CD8-positive, alpha-beta memory T cell (primary cell): ENCODE measurements at places on chromosomes 1 and 21. TPM values are rescaled to one million over a fixed set of nuclear protein-coding genes. Genes with fewer than 3 reads are reported as not detected.

DNA sequence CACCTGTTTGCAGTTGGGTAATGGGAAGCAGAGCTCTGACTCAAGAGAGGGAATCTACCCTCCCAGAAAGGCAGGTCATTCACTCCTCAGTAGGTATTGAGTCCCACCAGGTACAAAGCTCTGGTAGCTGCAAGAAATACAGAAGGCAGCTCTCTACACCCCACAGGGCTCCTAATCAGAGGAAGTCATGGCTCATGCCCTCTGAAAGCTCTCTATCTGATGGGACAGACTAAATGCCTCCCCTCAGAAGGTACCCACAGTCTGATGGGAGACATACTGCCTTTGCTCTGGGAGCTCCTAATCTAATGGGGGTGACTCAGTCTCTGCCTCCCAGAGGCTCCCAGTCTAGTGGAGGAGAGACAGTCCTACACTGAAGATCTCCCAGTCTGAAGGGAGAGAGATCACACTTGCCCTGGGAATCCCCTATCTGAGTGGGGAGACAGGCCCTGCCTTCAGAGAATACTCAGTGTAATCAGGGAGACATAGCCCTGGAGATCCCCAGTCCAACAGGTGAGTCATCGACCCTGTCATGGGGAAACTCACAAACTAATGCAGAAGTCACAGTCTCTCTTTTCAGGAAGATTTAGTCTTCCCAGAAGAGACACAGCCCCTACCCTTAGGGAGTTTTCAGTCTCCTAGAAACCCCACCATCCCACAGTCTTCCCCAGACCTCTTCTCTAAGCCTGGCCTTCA, 23.7 kb downstream of the CAMK1G start:
- DNase-seq: no peak

DNA sequence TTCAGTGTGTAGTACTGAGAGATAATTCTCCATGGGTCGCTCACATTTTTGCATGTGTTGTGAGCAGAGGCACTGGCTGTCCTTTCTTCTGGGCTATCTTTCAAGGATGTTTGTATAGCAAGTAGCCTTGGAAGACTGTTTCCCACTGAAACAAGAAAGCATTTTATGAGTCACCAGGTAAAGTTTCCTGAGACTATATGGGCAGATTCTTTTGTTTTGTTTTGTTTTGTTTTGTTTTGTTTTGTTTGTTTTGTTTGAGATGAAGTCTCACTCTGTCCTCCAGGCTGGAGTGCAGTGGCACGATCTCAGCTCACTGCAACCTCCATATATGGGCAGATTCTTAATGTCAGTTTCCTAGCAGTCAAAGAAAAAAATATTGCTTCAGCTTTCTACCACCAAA, 912.6 kb downstream of the TTLL7 start:
- no peak for DNase-seq

GRCh38 chr1:66523562-66523961, 10.4 kb upstream of the SGIP1 start:
- DNase-seq: no peak

- no peak for DNase-seq
Observed at GRCh38 chr1:112268408-112268807, 127.6 kb upstream of the CTTNBP2NL start.

DNA sequence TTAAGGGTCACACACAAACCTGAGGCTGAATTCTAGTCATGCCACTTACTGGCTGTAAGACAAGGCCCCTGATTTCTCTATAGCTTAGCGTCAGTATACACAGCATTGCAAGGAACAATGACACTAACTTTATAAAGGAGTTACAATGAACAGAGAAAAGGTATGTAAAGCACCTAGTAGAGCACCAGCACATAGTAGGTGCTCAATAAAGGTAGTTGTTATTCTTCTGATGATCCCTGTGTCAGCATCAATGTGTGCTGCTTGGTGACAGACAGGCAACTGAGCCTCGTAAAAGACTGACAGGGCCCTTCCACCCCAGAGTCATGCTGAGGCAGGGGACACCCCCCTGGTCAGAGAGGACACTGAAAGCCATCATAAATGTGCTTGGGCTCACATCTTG, 43.2 kb downstream of the GRHL3 start:
- DNase-seq: no peak

- DNase-seq: no peak
Observed at GRCh38 chr1:25676488-25676887, 59.9 kb downstream of the MAN1C1 start.

DNA sequence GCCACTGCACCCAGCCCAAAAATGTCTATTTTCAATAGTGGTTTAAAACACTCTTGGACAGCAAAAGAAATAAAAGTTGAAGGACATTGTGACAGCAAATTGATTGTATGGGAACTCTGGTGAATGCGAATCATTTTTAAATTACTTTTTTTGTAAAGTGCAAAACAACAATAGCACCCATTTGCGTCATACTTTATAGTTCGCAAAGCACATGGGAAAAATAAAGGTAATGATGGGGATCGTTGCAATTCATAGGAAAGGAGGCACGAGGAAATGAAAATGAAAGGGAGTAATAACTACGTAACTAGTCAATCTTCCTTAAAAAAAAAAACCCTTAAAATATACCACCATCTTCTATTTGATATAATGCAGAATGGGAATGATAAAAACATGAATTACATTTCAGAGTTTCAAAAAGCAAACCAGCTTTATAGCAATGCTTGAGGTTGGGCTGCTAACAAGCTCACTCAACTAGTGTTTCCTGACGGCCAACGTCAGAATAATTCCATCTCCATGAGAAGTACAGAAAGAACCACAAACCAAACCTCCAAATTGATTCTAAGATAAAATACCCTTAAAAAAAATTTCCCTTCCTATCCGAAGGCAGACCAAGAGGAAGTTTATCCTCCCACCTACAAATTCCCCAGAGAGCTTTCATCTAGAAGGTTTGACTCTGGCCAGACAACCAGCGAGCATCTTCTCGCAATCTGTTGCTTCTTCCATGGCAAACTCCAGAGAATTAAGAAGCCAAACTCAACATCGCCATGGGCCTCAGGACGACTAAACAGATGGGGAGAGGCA, at the start of gene EDARADD:
EDARADD (plus strand) TSS at position 606 of the 801 bp plus-strand sequence; CDS start at position 765, 159 bp downstream.
- no peak for DNase-seq

DNA sequence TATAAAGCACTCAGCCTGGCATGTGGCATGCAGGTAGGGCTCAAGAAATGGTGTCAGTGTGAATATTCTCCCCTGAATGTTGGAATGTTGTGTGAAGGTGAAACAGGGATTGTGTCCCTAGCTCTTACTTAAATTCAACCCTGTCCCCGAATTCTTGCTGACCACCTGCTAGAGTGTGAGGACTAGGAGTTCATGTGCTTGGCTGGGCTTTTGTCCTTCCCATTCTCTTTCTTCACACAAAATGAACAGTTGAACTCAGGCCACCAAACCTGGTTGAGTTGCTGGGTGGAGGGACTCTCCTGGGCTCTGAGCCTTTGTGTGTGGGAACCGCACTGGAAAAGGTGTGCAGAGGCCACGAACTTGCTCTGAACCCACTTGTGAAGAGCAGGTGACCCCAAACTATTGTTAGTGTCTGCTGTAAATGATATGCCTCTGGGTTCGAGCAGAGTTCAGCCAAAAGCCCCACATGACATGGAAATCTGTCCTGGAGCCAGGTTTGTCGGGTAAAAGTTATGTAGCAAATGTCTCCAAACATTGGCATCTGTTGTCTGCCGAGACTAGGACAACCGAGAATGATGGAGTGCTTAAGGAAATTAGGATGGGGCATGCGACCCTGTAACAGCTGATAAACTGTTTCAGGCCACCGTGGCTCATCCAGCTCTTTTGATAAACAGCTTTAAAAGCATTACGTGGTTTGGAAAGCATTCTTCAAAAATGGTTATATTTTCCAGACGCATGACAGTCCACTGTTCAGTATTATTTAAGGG, 144.2 kb downstream of the DHRS3 start:
- no peak for DNase-seq

DNA sequence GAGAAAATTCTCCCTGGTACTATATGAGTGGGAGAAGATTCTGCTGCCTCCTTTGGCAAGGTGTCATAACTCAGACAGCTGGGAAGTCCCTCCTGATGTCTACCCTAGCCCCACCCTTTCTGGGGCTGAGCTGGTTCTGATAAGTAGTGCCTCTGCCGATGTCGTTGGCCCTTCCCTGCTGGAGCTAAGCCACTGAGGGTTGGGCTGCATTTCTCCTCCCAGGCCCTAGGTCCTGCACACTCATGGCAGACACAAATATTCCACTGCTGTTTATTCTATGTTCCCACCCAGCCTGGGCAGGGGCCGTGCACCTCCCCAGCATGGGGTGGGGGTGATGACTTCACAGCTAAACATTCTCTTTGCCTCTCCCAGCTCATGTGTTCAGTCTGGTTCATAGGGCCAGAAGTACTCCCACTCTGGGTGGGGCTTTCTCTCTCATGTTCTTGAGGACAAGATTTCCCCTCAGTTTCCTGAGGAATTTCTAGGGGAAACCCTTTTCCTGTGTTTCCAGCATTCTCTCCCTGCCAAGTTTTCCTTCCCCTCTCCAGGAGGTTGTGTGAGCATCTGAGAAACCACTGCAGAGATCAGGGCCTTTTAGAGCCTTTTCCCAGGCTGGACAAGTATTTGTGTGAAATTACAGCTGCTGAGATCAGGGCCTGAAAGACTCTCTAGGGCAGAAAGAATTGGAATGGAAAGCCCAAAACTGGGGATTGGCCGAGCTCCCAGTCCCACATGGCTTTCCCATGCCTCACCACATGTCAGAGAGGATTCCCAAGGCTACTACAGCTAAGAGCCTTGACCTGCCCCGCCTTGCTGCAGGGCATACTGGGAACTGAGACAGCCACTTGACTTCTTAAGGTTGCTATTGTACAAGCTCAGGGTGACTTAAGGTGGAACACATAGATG, 66.2 kb downstream of the ATP2B4 start:
- no peak for DNase-seq

GRCh38 chr1:169201084-169201619, 94.7 kb downstream of the ATP1B1 start:
- no peak for DNase-seq

GRCh38 chr1:51237351-51238033, 1.4 kb downstream of the RNF11 start:
- DNase-seq: no peak

GRCh38 chr1:53639996-53640700, 98.8 kb downstream of the GLIS1 start:
- no peak for DNase-seq

- no peak for DNase-seq
Observed at GRCh38 chr21:25176637-25177412, 430.5 kb downstream of the MRPL39 start.

DNA sequence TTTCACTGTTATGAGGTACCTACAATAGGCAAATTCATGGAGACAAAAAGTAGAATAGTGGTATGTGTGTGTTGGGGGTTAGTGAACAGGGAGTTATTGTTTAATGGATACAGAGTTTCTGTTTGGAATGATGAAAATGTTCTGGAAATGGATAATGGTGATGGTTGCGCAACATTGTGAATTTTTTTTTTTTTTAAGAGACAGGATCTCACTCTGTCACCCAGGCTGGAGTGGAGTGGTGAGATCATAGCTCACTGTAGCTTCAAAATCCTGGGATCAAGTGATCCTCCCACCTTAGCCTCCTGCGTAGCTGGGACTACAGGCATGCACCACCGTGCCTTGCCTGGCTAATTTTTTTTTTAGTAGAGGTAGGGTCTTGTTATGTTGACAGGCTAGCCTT, 34.5 kb upstream of the TRABD2B start:
- no peak for DNase-seq

DNA sequence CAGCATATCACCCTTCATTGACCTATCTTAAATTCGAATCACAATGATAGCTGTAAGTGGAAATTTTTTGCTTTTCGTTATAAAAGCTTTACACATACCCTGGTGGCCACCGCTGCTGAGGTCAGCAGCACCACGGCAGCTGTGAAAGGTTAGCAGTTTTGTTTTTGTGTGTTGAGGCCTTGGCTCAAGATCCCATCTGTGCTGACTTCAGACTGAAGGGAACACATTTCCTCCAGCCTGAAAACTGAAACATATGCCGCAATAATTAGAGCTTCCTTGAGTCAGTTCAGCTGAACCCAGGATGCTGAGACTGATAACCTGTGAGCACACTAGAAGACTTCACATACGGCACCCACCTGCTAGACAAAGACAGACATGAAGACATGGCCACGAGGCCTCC, 103.0 kb downstream of the SMYD3 start:
- DNase-seq: no peak

DNA sequence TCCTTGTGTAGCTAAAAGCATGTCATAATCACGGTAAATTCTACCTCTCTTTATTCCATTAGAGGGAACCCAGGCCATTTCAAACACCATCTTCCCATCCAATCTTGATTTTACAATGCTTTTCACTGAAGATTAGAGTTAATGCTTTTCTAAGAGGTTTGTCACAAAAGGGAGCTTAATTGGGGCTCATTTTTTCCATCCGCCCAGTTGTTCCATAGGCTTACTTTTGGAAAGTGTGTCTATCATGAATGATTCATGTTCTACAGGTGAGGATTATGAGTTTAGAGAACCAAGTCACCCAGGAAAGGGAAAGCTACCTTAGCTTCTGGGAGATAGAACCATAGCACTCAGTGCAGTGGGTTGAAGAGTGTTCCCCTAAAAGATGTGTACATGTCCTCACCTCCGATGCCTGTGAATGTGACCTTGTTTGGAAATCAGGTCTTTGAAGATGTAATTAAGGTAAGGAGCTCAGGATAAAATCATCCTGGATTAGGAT, 286.9 kb upstream of the RUNX1 start:
- DNase-seq: no peak

DNA sequence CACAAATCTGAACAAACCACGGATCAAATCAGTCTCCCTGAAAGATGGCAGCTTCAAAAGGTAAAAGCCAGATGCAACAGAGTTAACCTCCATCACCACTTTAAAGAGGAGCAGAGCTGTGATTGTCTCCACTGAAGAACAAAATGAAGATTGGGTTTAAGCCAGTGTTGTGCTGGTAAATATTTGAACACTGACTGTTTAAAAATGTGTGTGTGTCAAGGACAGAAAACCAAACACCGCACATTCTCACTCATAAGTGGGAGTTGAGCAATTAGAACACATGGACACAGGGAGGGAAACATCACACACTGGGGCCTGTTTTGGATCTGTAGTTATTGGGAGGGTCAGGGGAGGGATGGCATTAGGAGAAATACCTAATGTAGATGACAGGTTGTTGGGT, 83.9 kb downstream of the ST6GALNAC5 start:
- no peak for DNase-seq

The CCDC27 gene
- not detected for total RNA-seq

The NUDT17 gene
- total RNA-seq: 1.6 TPM

The SYNC gene
- total RNA-seq: not detected

The NT5C1A gene
- not detected for total RNA-seq

The FMO5 gene
- total RNA-seq: 0.35 TPM

The TNN gene
- not detected for total RNA-seq

The KCNA2 gene
- 0.24 TPM for total RNA-seq
